ENCODE measurements at places on chromosomes 2 and 18.

- no peak for DNase-seq
These were observed 6.1 kb upstream of the CYRIA start for GRCh38 chr2:16671760-16672159.

DNA sequence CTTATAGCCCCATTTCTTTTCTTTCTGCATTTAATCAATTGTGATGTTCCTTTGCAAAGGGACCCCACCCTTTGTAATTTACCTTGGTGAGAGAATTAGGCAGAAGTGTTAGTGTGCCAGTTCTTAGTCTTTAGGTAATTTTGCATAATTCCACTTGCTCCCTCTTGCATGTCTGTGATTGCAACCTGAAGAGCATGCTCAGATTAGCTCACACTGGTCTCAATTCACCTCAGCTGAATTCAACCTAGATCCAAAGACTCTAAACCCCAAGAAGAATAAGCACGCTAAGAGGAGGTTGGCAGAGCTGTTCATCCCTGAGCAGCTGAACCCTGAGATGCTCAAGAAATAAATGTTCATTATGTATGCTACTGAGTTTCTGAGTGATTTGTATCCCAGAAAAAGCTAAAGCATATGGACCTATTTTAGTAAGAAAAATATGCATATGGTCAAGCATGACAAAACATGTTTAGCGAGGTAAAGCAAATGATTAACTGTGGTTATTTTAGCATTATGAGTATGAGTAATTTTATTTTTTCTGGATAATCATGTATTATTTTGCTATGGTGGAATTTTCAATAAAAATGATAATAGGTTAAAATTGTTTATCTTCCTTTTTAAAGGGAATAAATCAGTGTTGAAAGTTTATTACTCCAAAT is 299.2 kb upstream of the ZSWIM2 start:
- DNase-seq = no peak

DNA sequence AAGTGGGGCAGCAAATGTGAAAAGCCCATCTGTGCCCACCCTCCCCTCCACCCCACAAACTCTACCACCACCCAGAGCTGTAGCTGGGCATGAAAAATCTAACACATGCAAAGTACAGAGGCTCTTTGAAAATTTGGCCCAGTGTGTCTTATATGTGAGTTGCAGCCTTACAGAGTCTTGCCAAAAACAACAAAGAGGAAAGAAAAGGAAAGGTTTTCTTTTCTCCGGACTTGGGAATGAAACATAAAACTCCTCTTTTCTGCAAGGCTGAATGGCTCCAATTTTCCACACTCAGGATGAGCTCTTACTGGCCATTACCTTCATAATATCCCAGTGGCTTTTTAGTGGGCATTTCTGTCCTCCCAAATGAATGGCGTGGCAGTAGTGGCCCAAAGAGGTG is 27.9 kb upstream of the POU3F3 start:
- DNase-seq = no peak

DNA sequence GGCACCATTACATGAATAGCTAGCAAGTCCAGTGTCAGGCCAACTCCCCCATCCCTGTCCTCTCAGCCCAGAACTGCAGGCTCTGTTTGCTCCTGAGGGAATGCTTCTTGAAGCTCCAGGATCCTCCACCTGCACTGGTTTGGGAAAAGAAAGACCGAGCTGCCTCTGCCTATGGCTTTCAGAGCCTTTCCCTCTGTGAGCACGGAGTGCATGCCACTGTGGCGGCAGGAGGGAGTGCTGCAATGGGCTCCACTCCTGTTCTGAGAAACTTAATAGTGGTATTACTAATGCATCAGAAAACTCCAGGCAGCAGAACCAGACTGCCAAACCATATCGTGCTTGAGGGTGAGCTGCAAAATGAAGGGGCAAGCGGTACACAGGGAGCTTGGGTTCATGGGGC is 271.8 kb downstream of the SRBD1 start:
- no peak for DNase-seq

- DNase-seq = no peak
These were observed 52.2 kb downstream of the PLB1 start for GRCh38 chr2:28547906-28548600.

DNA sequence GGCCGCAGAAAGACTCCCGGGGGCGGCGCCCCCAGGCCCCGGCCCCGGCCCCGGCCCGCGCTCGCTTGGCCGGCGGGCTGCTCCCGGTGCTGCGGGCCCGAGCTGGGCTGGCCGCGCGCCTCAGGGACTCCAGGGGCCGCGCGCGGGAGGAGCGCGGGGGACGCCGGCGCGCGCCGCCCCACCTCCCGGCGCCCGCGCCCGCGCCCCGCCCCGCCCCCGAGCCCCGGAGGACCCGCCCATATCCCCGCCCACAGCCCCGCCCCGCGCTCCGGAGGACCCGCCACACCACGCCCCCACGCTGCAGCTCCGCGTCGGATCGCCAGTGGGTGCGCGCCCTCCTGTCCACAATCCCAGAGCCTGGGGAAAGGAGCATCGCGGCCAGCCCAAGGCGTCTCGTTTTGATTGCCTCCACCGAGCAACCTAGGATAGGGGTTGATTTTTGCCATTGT is at the start of gene PARD6G:
PARD6G (minus strand) TSS at position 122 of the 449 bp plus-strand sequence. CDS start 166 bp downstream, outside the sequence.
- DNase-seq = peak; percentile 89

DNA sequence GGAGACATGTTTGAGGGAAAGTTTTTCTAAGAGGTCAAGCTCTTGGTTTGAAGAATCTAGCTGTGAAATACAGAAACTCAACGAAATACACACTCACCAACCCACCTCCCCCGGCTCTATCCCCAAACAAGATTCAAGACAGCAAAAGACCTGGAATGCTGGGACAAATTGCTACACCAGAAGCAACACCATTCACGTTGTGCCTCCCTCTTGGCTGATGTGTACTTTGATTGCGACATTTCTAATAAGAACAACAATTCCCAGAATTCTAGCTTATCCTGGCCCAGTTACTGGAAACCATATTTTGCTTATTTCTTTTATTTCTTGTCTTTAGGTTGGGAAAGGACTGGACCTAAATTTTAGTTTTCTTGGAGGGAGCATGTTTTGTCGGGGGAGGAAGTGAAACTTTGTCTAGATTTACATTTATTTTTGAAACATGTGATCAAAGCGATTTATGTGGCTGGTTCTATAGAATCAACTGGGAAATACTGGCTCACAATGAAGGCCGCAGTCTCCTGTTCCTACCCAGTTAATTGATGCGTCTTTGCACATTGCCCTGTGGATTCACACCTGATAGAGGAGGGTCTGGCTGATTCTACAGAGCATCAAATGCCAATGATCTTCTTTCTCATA is 29.6 kb upstream of the LPIN1 start:
- DNase-seq = no peak

GRCh38 chr2:199464606-199465352 is 7.0 kb upstream of the SATB2 start:
- DNase-seq = peak; percentile 24

DNA sequence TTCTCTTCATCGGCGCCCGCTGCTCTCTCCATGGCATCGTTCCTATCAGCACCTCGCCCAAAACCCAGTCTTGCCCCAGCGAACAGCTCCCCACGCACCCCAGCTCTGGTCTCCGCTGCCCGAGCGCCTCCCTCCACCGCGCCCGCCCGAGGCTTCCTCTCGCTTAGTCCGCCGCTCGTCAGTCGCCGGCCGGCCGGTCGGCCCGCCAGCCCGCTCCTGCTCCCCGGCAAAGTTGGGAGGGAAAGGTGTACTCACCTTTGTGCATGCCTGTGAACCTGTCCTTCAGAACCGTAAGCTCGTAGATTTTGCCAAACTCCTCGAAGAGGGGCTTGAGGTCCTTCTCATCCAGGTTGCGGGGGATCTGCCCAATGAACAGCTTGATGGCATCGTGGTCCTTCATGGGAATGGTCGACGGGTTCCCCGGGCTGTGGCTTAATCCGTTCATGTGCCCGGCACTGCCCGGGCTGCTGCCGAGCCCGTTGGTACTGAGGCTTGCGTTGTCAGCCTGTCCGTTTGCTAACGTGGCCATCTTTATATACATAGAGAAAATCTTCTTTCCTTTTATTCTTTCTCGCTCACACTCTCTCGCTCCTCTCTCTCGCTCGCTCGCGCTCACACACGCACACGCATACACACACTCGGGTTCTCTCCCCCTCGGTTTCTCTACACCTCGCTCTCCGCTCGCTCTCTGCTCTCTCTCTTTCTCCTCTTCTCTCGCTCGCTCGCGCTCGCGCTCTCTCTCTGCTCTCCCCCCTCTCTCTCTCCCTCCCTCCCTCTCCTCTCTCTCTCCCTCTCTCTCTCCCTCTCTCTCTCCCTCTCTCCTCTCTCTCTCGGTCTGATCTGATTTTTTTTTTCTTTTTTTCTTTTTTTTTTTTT is at the start of gene CELF4:
CELF4 (minus strand) TSS at position 698 of the 876 bp plus-strand sequence.
- peak; percentile 50 for DNase-seq

DNA sequence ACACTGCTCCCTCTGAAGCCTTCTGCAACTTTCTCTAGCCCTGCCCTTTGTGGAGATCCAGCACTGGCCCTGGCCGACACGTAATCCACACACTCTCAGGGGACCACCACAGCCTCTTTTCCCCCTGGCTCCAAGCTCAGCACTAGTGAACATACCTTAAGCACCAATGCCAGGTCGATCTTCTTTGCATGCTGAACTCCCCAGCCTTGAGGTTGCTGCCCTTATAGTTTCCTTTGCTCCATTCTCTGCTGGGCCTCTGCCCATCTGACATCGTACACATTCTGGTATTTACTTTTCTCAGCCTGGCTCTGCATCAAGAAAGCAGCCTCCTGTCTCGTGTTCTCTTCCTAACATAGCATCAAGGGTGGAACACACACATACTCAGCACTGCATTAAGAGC is 361.5 kb downstream of the LPIN1 start:
- no peak for DNase-seq

DNA sequence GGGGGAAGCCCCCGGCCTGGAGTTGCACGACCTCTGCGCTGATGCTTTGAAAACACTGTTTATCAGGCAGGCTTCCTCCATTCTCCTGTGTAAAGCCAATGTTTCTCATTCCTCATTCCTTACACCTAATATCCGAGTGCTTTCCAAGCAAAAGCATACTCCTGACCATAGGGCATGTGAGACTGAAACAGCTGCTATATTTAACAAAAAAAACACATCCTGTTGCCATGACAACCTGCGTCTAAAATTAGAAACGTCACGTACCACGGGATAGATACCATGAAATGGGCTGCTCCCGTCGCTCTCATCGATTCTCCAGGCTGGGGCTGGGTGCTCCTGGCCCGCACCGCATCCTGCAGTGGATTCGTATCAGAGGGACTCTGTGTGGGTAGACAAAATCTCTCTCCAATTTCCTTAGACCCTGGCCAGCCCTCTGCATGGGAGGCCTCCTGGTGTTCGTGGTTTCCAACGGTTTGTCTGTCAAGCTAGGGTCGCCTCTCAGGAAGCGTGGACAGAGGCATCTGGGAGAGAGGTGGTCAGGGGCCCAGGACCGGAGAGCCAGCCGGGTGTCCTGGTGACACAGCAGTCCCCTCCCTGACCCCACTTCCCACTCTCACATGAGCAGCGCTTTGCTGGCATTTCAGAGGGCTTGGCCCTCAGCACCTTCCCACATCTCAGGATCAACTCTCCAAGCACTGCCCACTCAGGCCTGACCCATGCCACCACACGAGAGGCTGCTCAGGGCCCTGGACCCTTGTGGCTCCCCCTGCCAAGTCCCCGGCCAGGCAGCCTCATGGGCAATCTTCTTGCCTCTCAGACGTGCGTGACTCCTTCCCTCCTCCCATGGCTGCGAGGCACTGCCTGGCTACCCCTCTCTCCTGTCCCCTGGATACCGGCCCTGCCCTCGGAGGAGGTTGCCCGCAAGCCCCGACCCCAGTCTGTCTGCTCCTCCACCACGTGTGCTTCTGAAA is 268.1 kb downstream of the NDUFA10 start:
- no peak for DNase-seq

DNA sequence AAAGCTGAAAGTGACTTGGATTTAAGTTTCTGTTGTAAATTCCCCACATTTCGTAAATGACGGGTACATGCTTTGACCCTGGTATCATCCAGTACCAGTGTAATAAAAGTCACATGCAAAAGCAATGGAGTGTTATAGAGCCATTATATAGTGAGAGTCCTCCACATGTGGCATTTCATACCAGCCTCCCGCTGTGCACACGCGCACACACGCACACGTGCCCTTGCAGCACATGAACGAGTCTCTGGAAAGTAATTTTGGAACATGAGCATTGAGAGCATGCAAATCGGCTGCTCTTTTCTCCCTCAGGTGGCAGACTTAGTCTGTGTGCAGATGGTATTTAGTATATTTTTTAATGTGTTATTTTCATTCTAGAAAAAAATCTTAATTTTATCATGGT is 198.1 kb downstream of the ZNF407 start:
- DNase-seq = no peak

DNA sequence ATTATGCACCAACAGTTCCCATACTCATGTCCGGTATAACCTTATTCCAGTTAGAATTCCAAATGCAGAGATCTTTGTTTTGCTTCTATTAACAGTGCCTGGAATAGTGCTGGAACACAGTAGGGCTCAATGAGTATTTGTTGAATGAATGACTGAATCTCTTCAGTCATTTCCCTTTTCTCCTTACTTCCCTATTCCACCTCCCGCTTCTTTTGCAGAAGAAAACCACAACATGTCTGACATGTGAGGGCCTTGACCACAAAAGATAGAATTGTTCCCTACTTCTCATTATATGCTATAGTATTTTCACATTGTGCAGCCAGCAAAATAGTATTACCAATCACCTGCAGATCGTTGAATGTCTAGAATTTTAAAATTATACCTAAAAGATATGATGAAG is 19.5 kb upstream of the HNRNPLL start:
- DNase-seq = no peak

DNA sequence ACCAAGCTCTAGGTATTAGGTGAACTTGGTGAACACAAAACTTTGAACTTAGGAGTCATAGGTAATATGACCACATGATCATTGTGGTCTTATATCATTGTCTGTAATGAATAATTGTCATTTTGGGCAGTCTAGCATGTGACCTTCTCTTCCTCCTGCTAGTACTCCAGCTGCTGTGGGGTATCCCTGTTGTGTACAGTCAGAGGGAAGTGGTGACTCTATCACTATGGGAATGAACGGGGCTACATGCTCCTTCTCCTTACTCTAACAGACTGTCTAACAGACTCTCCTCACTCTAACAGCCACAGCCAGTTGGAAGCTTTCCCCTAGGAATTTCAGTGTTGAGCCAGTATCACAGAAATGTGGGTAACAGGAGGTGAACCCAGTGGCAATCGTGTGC is 68.2 kb upstream of the NEDD4L start:
- no peak for DNase-seq

- no peak for DNase-seq
These were observed 88.2 kb upstream of the DPP10 start for GRCh38 chr2:114354199-114354598.

GRCh38 chr2:180698668-180699067 is 281.7 kb upstream of the UBE2E3 start:
- no peak for DNase-seq

- no peak for DNase-seq
These were observed 622.6 kb downstream of the EPHA4 start for GRCh38 chr2:220949466-220949865.

GRCh38 chr2:105553538-105554196 is 154.8 kb upstream of the FHL2 start:
- no peak for DNase-seq

- DNase-seq = no peak
These were observed 67.9 kb upstream of the SLC25A52 start for GRCh38 chr18:31828613-31829012.

GRCh38 chr18:7872569-7872968 is 305.5 kb downstream of the PTPRM start:
- DNase-seq = no peak

- no peak for DNase-seq
These were observed 784.1 kb upstream of the CDH7 start for GRCh38 chr18:64966667-64967066.

GRCh38 chr2:192952245-192952644 is 757.5 kb upstream of the TMEFF2 start:
- no peak for DNase-seq
